ENCODE measurements at places on chromosomes 11 and 22.

GRCh38 chr11:71433648-71434450 is 14.3 kb downstream of the DHCR7 start:
- DNase-seq: no peak

DNA sequence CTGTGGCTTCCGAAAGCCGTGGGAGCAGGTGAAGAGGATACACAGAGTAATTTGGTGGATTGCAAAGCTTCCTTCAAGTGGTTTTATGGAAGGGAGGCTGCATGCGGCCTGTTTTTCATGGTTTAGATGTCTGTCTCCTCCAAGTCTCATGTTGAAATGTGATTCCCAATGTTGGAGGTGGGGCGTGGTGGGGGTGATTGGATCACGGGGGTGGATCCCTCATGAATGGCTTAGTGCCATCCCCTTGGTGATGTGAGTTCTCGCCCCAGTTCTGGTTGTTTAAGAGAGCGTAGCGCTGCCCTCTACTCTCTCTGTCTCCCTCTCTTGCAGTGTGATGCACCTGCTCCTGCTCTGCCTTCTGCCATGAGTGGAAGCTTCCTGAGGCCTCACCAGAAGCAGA is 247.8 kb upstream of the B3GAT1 start:
- no peak for DNase-seq

DNA sequence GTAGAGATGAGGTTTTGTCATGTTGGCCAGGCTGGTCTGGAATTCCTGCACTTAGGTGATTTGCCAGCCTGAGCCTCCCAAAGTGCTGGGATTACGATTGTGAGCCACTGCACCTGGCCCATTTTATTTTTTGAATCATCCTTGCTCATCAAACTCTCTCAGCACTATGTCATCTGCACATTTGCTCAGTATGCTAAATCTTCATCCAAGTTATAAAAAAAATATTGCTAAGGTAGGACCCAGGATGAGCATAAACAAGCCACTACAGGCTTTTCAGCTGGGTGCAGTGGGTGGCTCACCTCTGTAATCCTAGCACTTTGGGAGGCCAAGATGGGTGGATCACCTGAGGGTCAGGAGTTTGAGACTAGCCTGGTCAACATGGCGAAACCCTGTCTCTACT is 510.1 kb upstream of the LARGE1 start:
- DNase-seq: no peak

GRCh38 chr22:39214383-39215069 is 30.3 kb downstream of the PDGFB start:
- no peak for DNase-seq

- no peak for DNase-seq
These were observed 10.8 kb upstream of the SLC35C1 start for GRCh38 chr11:45794169-45794568.

GRCh38 chr22:41687901-41688364 is 734 bp downstream of the SNU13 start:
- peak; percentile 33 for DNase-seq

DNA sequence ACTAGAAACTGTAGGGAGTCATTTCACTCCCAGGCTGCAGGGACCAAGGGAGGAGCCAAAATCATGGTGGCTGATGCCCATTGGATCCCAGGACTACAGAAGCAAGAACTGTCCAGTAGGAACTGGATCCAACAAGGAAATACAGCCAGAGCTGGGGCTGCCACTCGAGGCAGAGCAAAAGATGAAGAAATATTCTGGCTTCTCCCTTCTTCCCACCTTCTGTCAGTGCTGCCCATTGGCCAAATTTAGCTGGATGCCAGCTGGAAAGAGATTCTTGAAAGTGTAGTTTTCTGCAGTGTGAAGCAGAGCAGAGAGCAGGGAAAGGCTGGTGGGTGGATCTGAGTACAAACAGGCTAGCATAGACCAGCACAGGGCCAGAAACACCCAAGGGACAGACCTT is 45.6 kb downstream of the COMMD9 start:
- no peak for DNase-seq

- DNase-seq: no peak
These were observed 16.9 kb downstream of the SERPINH1 start for GRCh38 chr11:75578977-75579376.

DNA sequence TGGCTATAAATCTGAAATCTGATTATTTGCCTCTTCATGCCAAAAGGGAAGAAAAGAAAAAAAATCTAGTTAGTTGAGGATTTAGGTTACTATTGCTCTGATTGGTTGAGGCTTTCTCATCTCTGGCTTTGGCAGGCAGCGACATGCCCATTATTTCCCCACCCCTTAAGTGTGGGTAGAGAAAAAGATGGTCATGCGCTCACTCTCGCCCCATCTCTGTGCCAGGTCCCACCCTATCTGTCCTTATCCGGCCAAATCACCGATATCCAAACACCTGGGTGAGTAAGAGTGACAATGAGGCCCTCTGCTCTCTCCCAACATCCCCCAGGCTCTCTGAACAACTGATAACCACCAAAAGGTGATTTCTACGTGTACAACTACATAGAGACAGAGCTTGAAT is 31.2 kb upstream of the SNX19 start:
- DNase-seq: no peak
